ENCODE measurements at places on chromosomes 6 and 20. TPM values are rescaled to one million over a fixed set of nuclear protein-coding genes. Genes with fewer than 3 reads are reported as not detected.
A peak's percentile ranks its signal among the peaks of the same experiment; 100 is the strongest.

- no peaks in the 10 kb centered on the region for H3K27me3 ChIP-seq
- H3K4me1 ChIP-seq, result no peaks in the 10 kb centered on the region
- H3K27ac ChIP-seq, result peak overlapping the region; percentile 7
- DNase-seq, result peak; percentile 86
- H3K36me3 ChIP-seq, result no peaks in the 10 kb centered on the region
Observed at GRCh38 chr20:17843246-17844132, 125.1 kb downstream of the SNX5 start.

The KHDRBS2 gene
- 0.32 TPM for total RNA-seq

DNA sequence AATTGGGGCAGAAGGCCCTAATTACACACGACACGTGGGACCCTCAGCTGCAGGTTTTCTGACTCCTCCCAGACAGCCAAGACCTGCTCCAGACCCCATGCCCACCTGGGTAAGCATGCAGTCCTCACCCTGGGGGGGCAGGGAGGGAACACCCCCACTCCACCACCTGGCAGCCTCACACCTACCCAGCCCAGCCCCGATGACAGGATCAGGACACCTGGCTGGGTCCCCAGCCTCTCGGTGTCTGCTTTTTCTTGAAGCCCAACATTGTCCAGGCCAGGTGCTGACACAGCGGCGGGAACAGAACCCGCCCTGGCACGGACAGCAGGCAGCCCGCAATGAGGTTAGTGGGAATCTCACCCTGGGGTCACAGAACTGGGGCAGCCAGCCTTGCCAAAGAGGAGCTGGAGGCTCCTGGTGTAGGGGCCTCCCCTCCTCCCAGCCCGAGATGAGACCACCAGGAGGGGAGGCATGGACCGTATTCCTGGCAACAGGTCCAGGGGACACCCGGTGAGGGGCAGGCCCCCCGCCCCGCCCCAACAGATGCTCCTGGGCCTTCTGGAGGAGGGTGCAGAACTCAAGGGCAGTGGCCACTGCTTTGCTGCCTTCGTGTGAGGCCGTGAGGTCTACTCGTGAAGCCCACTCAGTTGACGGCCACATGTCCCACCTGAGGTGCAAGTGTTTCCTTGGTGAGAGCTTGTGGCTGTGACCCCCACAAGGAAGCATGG lies 103.8 kb downstream of the DLL1 start:
- H3K4me1 ChIP-seq, result no peaks in the 10 kb centered on the region
- no peak for DNase-seq
- H3K27ac ChIP-seq, result no peak overlapping the region
- no peak overlapping the region for H3K4me3 ChIP-seq

The LTV1 gene
- 16.7 TPM for total RNA-seq

The DUSP15 gene
- 2.4 TPM for total RNA-seq
